Left renal pelvis (tissue), 4 donors: ENCODE measurements at places on chromosomes 11 and 22. TPM values are rescaled to one million over a fixed set of nuclear protein-coding genes. Genes with fewer than 3 reads are reported as not detected.

DNA sequence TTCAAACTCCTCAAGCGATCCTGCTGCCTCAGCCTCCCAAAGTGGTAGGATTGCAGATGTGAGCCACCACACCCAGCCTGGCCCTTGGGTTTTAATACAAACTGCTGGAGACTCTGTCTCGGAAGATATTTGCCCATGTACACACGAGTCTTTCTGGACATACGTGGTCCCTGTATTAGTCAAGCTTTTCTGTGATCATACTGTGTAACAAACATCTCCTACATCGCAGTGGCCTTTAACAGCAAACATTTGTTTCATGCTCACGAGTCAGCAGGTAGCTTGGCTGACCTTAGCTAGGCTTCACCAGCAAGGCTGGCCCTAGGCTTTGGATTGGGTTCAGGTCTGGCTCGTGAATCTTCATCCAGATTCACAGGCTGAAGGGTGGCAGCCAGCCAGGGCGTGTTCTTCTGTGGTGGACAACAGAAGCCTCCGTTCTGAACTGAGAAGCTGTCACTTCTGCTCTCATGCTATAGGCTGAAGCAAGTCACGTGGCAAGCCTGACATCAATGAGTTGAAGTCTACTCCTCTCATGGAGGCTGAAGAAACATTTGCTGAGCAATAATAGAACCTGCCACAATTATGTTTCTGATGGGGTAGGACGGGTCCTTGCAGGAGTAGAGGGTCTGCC, 8.8 kb downstream of the KIAA1671 start:
- no peak for DNase-seq

- peak; percentile 36 for DNase-seq
Observed at GRCh38 chr22:41862160-41862529, 29.2 kb downstream of the SREBF2 start.

Gene OR52E2
- not detected for polyA plus RNA-seq

Gene BET1L
- 46.1 TPM for polyA plus RNA-seq

- no peak for DNase-seq
Observed at GRCh38 chr22:49586873-49587272, 240.8 kb downstream of the BRD1 start.

- DNase-seq: no peak
Observed at GRCh38 chr22:23691748-23692423, 1.1 kb downstream of the RGL4 start.

- DNase-seq: no peak
Observed at GRCh38 chr22:29044657-29045176, 16.9 kb downstream of the C22orf31 start.

- no peak for DNase-seq
Observed at GRCh38 chr11:33177676-33178336, 16.5 kb upstream of the CSTF3 start.

GRCh38 chr11:41146326-41146725, 313.1 kb downstream of the LRRC4C start:
- DNase-seq: no peak

DNA sequence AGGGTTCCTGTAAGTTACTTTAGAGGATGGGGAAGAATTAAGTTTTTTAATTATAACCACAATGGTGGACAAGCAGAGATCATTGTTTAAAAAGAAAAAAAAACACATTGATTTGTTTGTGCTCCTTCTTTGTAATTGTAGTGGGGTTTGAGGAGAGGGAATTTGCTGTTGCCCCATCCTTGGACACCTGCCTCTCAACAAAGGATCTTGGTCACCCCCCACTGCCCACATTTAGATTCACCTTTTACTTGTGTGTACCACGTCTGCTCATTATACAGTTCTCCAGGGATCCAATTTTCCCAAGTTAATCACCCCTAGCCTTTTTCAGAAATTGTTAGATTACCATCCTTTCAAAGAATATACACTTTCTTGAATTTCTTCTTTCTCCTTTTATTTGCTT, 53.0 kb downstream of the DNAJC24 start:
- no peak for DNase-seq

Gene OR4C3
- polyA plus RNA-seq: not detected

DNA sequence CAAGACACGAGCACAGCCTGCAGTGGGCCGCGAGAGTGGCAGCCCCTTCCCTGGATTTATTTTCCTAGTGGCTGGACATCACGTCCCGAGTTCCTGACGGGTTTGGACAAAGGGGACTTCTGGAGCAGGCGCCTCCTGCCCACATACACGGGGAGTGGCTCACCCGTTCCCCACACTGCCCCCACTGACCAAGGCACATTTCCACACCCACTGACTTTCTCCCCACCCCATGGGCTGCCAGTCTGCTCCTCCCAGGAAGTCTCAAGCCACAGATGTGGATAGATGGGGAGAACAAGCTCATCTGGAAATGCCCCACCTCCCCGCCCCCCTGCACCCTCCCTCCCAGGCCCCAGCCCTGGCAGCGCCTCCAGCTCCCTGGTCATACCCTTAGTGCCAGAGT, 34.0 kb upstream of the FADD start:
- no peak for DNase-seq

DNA sequence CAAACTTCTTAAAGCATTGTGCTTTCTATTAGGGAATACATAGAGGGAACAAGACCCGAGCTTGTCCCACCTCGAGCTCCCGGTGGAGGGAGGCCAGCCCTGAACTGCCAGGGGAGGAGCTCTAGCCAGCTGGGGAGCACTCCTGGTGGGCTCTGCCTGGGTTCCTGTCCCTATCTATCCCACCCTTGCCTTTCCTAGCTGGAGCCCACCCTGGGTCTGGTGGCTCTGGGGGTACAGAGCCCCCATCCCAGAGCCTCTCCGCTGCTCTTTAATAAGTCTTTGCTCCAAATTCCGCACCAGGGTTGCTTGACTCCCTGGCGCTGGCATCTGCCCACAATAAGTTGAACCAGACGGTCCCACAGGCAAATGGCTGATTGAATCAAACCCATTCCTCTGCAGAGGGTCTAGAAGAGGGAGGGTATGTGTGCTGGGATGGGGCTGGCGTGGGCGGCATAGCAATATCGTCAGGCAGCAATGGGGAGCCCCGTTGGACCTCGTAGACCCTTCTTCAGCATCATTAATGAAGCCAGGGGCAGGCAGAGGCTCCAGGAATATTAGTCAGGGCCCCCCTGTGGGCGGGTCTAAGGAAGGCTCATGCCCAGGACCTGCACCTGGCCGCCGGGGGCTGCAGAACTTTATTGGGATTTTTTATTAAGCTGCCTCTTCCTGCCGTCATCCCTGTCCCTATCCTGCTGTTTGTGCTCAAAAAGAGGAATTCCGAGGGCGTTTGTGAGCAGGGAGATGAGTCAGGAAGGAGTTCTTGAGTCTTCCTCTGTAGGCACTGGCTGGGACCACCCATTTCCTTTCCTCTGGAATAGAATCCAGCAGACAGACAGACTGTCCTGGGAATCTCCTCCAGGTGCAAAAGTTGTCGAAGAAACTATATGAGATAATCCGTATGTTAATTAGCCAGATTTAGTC, 38.5 kb upstream of the RIC3 start:
- DNase-seq: no peak

Gene TMPRSS6
- 0.22 TPM for polyA plus RNA-seq

Gene APOL1
- 13.5 TPM for polyA plus RNA-seq

GRCh38 chr11:33383075-33383919, 126.1 kb downstream of the HIPK3 start:
- DNase-seq: no peak
